ENCODE measurements at places on chromosomes 1 and 21.

DNA sequence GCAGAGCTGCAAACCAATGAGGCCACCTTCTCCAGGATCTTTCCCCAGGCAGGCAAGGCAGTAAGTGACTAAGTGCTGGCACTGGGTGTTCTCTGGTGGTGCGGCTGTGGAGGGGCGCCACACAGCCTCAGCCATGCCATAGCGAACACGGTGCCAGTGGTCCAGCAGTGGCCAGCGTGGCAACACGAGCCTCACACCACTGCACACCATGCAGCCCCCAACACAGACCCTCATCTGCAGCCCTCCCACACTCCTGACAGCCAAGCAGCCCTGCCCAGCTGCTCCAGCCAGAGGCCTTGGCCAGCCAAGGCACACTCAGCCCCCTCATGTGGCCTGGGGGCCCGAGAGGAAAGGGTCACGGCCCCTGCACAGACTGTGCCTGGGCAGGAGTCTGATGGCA is 3.0 kb downstream of the INTS11 start:
- DNase-seq = no peak

DNA sequence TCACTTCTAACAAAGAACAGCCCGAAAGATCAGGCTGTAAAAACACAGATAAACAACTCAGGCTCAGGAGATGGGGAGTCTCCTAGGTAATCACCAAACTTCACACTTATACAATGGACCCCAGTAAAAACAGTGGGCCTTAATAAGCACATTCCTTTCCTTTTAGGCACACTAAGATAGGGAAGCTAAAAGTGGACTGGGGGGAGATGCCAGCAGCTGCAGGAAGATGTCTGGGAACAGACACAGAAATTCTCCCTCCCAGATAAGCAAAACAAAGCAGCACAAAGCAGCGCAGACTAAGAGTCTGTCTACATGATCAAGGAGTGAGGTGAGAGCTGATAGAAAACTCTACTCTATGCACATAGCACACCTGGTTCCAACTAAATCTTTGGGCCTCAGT is 29.0 kb upstream of the CTBS start:
- DNase-seq = no peak

DNA sequence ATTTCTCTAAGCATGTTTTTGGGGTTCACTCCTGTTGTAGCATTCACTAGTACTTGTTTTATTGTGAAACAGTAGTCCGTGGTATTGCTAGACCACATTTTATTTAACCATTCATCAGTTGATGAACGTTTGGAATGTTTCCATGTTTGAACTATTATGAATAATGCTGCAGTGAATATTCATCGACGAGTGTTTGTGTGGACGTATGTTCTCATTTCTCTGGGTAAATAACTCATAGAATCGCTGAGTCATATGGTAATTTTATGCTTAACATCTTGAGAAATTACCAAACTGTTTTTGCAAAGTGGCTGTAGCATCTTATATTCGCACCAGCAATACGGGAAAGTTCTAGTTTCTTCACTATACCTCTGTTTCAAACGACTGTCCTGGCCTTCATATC is 28.0 kb upstream of the KAZN start:
- DNase-seq = no peak

- no peak for DNase-seq
These were observed 100.3 kb downstream of the UCHL5 start for GRCh38 chr1:192958871-192959270.

- DNase-seq = no peak
These were observed 13.2 kb downstream of the KLHDC8A start for GRCh38 chr1:205343431-205344065.

- DNase-seq = no peak
These were observed 63.4 kb downstream of the NPHP4 start for GRCh38 chr1:5928714-5929400.

DNA sequence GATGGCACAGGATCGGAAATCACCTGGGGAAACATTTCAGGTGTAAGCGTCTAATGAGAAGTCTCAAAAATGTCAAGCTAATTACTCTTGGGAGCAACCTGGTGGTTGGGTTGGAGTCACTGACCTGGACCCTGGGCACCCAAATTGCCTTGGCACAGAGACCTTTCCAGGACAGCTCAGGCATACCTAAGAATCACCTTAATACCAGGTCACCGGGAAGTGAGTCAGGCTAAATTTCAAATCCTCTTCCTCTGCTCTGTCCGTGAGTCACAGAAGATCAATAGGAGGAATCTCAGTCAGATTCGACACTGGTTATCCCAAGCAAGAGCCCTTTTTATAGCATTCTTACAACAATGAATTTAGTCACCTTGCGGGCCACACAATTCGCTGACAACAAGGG is 179.6 kb upstream of the CAMK1G start:
- DNase-seq = no peak

DNA sequence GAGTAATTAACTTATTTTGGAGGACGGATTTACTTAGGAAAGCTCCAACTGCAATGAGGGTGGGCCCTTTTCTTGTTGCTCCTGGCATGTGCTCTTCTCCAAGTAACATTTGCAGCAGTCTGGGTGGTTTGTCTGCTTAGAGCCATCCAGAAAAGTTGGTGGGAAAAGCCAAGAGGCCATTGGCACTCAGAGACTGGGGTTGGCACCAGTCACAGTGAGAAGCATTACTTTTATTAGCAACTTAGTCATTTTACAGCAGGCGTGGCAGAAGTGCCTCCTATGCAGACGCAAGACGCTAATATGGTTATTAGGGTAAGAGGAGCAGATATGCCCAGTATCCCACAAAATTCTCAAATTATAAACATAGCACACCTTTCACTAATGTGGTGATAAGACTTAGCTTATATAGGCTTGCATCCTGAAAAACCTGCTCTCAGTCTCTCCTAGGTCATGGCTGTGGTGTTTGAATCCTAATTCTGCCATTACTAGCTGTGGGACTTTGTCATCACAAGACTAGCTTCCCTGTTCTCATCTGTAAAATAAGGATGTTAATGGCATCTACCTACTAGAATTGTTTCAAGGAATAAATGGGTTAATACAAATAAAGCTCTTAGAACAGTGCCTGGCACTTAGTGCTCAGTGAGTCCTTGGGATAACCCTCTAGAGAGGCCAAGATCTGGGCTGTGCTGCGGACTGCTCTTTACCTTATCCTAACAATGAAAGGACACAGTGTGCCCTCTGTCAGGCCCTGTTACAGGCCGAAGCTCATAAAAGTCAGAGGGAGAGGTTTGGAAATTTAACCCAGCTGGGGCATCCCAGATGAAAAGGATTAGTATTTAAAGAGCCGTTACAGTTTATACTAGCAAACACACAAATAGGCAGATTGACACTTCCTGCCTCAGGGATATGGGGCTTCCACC is 154.6 kb downstream of the ROR1 start:
- no peak for DNase-seq

DNA sequence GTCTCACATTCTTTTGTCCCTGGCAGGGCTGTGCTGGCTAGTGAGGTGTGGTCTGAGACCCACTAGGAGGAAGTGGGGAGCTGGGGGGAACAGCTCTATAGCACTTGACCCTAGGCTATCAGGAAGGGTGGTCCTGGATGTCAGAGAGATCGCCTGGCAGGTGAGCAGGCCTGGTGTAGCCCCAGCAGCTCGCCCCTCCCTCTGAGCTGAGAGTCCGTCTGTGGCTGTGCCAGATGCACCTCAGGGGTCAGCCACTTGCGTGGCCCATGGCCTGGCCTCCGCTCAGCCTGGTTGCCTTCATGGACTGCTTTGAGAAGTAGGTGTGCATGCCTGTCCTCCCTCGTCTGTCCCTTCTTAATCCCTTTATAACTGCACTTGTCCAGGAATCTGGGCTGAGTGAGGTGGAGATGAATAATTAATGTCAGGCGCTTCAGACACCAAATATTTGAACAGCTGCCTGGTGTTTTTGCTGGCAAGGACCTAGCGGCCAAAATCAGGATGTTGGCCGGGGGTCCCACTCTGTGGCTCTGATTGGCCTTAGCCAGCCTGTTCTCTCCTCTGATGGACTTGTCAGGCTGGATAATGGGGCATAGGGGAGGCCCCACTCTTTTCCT is 30.5 kb downstream of the TMEM53 start:
- no peak for DNase-seq

DNA sequence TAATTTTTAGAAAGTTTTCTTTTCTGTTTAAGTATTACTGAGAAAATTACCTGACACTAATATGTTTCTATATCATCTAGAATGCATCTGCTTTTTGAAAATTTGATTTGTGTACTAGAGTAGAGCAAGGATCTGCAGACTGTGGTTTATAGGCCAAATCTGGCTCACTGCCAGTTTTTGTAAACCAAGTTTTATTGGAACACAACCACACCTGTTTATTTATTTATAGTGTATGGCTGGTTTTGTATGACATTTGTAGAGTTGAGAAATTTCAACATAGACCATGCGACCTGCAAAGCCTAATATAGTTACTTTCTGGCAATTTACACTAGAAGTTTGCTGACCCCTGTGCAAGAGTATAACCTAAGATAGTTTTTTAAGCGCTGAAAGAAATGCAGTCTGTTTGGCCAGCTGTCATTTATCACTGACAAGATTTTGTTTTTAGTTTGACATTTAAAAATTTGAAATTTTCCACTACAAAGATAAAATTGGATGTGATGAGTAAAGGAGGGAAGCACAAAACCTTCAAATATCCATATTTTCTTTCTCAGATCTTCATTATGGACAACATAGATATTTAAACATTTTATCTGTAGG is 36.1 kb upstream of the CACYBP start:
- no peak for DNase-seq

DNA sequence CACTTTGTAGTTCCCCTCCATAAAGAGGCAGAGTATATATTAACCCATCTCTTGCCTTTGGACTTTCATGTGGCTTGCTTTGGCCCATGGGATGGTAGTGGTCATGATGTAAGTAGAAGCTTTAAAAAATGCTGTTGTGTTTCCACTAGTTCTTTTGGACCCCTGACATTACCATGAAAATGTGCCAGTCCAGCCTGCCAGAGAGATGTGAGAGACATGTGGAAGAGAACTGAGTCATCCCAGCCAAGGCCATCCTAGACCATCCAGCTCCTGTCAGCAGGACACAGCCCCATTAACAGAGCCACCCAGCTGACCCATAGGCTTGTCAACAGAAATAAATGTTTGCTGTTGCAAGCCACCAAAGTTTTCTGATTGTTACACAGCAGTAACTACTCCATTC is 3.9 kb upstream of the CD101 start:
- no peak for DNase-seq
